ENCODE measurements at places on chromosomes 6 and 20.
A peak's percentile ranks its signal among the peaks of the same experiment; 100 is the strongest.

- DNase-seq = no peak
Observed at GRCh38 chr20:57743450-57744095, 33.8 kb upstream of the PMEPA1 start.

DNA sequence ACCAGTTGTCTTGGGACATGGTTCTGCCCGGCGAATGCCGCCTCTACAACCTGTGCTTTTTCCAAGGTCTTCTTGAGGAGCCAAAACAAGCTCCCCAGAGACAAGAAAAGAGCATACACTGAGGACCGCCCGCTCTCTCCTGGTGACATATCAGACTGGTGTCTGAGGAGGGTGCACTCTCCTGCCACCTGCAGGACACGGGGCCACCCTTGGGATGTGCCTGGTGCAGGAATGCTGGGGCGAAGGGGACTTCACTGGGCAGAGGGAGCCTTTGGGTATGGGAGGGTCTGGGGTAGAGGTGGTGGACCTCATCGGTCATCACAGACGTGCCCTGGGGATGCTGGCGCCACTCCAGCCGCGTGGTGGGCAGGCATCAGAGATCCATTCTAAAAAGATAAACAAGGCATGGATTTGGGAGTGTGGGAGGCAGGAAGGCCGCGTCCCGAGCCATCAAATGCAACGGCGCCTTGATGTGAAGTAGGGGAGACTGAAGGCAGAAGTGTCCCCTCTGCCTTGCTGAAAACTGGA lies 163.3 kb downstream of the CD83 start:
- DNase-seq = no peak

- no peak for DNase-seq
Observed at GRCh38 chr6:35461270-35461669, 6.9 kb upstream of the RPL10A start.

GRCh38 chr6:147382945-147383554 lies 125.4 kb upstream of the SAMD5 start:
- DNase-seq = no peak

DNA sequence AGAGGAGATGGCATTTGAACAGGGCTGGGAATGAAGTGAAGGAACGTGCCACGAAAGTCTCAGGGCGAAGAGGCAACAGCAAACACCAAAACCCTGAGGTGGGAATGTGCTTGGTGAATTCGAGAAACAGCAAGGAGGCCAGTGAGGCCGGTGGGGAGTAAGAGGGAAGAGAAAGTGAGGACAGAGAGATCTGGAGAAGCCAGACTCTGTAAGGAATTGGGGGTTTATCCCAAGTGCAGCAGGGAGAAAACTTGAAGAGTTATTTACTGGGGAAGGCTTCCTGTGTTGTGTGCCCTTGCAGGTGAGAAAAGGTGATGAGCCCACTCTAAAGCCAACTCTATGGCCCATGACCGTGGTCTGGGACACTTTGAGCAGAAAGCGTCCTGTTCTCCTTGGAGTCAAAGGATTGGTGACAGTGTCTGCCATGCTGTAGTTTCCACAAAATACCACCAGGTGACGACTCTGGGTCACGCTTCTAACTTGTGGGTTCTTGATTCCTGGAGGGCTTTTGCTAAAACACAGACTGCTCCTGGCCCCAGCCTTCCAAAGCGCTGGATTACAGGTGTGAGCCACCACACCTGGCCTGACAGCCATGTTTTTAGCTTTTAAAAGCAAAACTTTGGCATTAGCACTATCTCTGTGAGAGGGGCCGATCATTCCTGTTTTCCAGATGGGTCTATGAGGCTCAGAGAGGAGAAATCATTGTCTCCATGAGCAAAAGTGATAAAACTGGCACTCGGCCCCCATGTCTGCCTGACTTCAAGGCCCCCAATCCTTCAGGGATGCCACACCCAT lies 18.0 kb upstream of the CSNK2A1 start:
- DNase-seq = no peak

- DNase-seq = no peak
Observed at GRCh38 chr6:157614026-157614568, 208.9 kb upstream of the SNX9 start.

- DNase-seq = no peak
Observed at GRCh38 chr20:1299522-1299921, 29.4 kb downstream of the SDCBP2 start.

- DNase-seq = no peak
Observed at GRCh38 chr6:159271257-159271656, 102.1 kb downstream of the FNDC1 start.

DNA sequence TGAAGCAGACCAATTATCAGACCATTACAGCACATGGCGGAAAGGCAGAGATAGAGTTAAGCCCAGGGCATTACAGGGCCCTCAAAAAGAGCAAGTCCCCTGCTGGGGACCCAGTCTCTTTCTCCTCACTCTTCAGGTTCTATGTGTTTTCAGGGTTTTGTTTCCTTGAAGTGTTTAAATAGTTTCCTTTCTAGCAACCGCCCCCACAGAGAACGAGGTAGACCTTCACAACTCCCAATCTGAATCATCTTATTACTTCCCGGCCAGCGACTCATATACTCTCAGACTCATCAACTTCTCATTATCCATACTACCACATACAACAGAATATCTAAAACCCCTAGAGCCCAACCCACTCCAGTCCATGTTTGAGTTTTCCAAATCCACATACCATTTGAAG lies 526.6 kb upstream of the ARID1B start:
- no peak for DNase-seq

DNA sequence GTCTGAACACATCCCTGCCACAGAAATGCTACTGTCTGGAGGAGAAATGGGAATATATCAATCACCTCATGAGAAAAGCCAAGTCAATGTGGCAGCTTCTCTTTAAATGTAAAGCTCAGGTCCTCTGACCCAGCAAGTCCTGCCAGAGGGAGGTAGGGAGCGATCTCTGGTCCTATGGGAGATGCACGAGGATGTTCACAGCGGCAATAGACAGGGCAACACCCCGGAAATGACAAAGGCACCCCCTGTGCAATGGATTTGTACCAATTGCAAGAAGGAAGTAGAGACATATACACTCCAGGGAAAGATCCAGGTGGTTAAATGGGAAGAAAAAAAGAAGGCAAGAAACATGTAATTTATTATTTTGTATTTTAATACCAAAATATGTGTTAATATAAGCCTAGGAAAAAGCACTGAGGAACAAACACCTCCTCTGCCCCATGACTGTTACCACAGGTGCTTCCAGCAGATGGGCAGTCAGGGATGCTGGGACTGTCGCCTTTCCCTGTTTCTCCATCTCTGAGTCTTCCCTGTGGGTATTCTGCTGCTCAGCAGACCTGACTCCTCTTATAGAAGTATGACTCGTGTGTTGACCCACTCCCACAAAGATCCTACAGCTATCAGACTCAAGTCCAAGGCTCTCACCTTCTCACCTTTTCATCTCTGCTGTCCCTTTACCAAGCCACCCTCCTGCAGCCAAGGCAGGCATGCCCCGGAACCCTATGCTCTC lies 20.8 kb downstream of the ATP9A start:
- DNase-seq = no peak

GRCh38 chr6:52213127-52213526 lies 27.0 kb downstream of the IL17A start:
- DNase-seq = no peak

DNA sequence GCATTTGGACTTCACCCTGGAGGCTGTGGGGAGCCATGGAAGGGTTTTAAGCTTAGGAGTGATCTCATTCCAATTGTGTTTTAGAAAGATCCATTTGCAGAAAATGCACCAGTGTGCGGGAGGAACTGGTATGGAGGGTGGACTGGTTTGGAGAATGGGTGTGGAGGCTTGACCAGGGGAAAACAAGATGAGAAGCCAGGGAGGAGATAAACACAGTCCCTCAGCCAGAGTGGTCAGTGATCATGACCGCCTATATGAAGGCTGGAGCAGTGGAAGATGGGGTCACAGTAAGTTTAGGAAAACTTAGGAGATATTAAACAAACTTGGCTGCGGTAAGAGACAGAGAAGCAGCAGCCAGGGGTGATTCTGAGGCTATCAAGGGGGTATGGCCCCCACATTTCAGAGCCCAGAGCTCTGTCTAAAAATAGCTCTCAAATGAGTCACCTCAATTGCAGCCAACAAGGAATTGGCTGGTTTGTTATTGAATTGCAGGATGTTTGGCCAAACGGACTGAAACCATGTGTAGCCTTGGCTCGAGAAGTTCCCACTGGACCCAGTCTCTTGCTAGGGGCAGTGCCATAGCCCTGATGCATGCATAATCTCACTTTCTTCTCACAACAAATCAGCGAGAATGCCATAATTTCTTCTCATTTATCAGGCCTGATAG lies 159.9 kb upstream of the TOP1 start:
- DNase-seq = no peak

- no peak for DNase-seq
Observed at GRCh38 chr6:150749091-150749670, 116.3 kb upstream of the MTHFD1L start.

DNA sequence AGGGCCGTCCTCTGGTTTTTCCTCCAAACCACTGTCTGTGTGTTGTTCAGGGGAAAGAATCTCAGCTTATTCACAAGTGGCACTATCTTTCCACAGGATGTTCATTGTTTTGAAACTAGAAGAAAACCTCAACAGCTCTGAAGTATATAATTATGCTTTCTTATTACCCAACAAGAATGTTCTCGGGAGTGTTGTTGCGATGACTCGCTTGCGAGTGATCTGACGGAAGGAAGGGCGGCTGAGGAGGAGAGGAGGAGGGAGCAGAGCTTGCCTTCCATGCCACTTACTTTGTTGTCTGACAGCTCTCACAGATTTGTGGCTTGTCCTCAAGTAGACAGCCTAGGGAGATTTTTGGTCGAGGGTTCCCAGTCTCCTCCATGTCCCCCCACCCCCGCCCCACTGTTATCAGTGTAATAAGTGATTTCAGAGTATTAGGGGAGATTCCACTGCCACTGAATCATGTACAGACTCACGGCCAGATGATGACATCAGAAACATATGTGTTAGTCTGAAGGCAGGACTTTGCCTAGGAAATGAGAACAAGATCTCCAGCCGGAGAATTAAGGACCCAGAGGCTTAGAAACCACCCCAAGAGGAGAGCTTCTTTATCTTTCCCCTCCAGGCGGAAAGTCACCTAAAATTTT lies 80.7 kb upstream of the CCN6 start:
- peak; percentile 33 for DNase-seq

GRCh38 chr6:33802186-33802958 lies 1.4 kb downstream of the MLN start:
- DNase-seq = no peak

DNA sequence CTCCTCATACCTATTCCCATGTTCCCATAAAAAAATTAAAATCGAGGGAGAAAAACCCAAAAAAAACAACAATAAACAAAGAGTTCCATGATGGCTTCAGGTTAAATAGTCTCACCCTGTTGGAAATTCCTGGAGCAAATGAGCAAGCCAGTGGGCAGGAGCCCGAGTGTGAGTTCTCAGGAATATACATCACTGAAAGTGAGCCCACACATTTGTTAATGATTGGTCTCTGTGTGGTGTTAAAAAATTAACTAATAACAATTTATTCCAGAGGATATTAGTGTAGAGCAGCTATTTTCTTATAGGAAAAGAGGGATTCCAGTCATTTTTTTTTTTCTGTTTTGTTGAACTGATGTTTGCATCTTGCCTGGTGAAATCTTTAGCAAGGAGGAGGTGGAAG lies 12.9 kb downstream of the PHACTR3 start:
- DNase-seq = no peak

- DNase-seq = no peak
Observed at GRCh38 chr20:63051186-63051860, 44.6 kb upstream of the BHLHE23 start.
